NAMALWA (cell line): ENCODE measurements at places on chromosomes 5 and 9.

DNA sequence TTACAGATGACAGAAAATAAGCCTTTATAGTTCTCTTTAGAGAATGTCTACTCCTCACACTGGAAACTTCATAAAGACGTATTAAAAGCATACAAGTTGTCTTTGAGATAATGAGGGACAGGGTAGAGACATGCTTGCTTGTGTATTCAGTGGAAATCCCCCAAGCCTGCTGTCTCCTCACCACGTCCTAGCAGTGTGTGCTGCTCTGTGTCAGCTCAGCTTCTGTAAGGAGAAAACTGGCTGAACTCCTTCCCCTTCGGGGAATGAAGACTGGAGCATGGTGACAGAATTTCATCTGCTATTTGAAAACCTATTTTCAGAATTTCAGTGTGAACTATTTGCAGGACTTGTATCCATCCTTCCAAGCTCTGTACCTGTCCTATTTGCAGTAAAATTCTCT is 9.4 kb downstream of the OR2V2 start:
- DNase-seq = no peak

GRCh38 chr5:7754997-7755596 is 95.8 kb downstream of the CFAP90 start:
- DNase-seq = peak; percentile 81

- DNase-seq = peak; percentile 86
Measured at GRCh38 chr9:113376634-113377567, at the start of gene HDHD3. HDHD3 (minus strand) TSS chr9:113376986; CDS start chr9:113374354, 2,632 bp downstream.

GRCh38 chr5:43514471-43514815 is 505 bp downstream of the C5orf34 start:
- DNase-seq = no peak

GRCh38 chr5:83482961-83483360 is 11.4 kb downstream of the VCAN start:
- DNase-seq = no peak

DNA sequence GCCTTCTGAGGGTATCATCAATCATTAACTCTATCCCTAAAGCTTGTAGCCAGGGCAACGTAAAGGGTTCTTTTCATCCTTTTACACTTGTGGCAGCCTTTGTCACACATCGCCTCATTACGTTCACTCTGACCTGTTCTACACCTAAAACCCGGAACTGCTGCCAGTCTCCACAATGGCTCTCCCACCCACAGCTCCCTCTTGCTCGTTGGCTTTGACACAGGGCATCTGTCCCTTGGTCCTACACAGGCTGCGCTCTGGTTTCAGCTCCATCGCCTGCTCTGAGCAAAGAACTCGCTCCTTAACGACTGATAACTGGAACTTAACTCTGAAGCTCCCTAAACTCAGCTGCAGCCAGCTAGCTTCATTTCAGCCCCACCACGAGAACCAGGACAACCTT is 112.8 kb upstream of the CTNND2 start:
- DNase-seq = no peak

GRCh38 chr9:68631811-68632210 is 73.2 kb upstream of the PIP5K1B start:
- DNase-seq = no peak

DNA sequence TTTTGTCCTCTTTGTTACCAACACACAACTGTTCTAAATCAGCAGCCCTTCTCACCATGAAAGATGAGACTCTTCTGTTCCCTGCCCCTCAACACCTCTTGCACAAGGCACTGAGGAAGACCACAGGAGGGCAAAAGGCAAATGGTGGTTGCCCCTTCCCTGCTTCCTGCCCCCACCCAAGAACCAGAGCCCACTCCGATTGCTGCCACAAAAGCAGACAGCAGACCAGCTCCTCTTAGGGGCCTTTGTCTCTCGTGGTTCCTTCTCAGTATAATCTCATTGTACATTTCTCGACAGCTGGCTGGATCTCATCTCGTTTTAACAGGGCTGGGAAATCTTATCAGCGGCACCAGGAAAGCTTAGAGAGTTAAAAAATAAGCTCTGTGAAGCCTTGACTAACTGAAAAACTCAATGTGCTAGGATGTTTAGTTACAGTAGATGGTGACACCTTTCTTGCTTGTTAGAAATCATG is 1.1 kb downstream of the MVB12B start:
- no peak for DNase-seq

DNA sequence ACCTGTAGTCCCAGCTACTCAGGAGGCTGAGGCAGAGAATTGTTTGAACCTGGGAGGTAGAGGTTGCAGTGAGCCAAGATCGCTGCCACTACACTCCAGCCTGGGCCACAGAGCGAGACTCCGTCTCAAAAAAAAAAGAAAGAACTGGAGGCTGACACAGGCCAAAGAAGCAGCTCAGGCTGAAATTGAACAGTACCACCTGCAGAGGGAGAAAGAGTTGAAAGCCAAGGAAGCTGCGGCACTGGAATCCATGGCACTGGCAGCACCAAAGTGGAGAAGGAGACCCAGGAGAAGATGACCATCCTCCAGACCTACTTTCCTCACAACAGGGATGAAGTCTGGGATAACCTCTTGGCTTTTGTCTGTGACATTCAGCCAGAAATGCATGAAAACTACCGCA is 11.3 kb upstream of the TMEM141 start:
- DNase-seq = no peak

GRCh38 chr9:35027860-35028259 is 38.3 kb downstream of the DNAJB5 start:
- no peak for DNase-seq
